T follicular helper cell (primary cell): ENCODE measurements at places on chromosomes 6 and 20.

GRCh38 chr6:24329451-24329850 lies 28.4 kb downstream of the DCDC2 start:
- no peak for DNase-seq

GRCh38 chr20:33993576-33994221 lies at the start of gene RALY:
Gene RALY, plus strand, starts transcription at chr20:33993911. Its CDS starts 78,164 bp downstream, at chr20:34072075.
- peak; percentile 92 for DNase-seq

DNA sequence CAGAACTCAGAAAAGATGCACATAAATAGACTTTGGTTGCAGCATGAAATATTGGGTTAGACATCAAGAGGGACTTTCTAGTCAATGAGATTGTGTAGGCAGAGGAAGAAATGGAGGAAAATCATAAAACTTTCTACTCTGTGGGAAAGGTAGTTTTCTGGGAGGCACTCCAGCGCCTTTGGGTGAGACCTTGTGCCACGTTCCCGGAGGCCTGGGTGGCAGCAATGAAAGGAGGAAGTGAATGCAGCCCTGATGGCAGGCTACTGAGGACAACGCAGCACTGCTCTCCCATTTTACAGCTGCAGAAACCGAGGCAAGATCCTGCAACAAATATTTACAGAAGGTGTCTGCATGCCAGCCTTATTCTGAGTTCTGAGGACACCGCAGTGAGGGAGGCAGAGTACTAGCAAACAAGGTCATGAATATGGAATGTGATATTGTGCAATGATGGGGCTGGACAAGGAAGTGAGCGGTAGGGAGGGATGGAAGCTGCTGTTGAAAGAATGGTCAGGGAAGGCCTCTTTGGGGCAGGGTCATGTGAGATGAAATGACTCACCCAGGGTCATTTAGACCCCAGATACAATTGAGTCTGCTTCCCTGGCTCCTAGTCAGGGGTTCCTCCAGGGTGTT lies 159.1 kb downstream of the TFAP2C start:
- no peak for DNase-seq

DNA sequence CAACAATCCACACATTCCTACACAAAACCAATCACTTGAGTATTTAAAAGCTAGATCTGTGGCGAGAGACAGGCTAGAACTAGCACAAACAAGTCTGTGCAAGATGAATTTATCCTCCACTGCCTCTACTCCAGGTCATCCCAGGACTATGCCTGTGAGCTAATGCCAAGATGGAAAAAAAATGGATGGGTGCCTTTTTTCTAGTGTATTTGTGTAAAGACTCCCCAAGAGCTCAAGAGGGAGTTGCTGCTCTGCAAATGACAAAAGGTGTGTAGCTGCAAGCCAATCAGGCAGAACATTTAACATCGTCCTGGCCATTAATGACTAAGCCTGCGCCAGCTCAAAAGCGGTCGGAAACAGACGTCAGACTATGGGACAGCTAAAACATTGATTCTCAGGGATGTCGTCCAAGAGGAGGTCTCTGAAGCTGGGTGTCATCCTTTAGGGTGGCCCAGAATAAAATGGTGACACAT lies 21.9 kb downstream of the ATXN1 start:
- DNase-seq = no peak

GRCh38 chr6:3490625-3490980 lies 33.8 kb upstream of the SLC22A23 start:
- no peak for DNase-seq

- no peak for DNase-seq
These were observed 178.0 kb downstream of the CLIC5 start for GRCh38 chr6:45837541-45838200.
